ENCODE measurements at places on chromosomes 4 and X.

- DNase-seq: no peak
Measured at GRCh38 chr4:149891426-149891825, 75.8 kb upstream of the IQCM start.

- DNase-seq: no peak
Measured at GRCh38 chr4:2924286-2924685, 38.9 kb downstream of the NOP14 start.

- no peak for DNase-seq
Measured at GRCh38 chr4:107213880-107214279, 177.8 kb upstream of the DKK2 start.

GRCh38 chr4:93201471-93202096 is 627.0 kb upstream of the ATOH1 start:
- DNase-seq: no peak

DNA sequence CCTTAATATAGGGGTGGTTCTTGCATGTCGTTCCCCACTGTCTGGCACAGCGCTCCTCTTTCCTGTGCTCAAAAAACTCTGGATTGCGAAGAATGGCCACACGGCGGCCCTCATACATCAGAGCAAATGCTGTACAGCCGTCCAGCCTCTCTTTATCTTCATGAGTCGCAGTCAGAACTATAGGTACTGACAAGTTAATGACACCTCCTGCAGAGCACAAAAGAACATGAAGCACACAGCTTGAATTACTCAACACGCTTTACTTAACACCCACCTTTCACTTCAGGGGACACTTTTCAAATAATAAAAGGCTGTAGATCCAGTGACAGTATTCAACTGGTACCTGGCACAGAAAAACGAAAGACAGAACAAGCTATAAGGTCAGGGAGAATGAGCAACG is 65.3 kb downstream of the PAPSS1 start:
- DNase-seq: no peak

- DNase-seq: no peak
Measured at GRCh38 chr4:159210975-159211374, 108.1 kb downstream of the RAPGEF2 start.

DNA sequence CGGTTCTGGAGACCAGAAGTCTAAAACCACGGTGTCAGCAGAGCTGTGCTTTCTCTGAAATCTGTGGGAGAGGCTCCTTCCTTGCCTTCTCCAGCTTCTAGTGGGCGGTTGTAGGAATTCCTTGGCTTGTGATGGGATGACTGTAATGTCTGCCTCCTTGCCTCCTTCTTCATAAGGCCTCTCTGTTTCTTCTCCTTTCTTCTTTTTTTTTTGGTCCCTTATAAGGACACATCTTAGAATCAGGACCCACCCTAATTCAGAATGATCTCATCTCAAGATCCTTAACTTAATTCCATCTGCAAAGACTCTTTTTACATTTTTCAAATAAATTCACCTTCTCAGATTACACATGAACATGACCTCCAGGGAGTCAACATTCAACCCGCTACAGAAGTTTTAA is 186.9 kb downstream of the STK32B start:
- DNase-seq: no peak

DNA sequence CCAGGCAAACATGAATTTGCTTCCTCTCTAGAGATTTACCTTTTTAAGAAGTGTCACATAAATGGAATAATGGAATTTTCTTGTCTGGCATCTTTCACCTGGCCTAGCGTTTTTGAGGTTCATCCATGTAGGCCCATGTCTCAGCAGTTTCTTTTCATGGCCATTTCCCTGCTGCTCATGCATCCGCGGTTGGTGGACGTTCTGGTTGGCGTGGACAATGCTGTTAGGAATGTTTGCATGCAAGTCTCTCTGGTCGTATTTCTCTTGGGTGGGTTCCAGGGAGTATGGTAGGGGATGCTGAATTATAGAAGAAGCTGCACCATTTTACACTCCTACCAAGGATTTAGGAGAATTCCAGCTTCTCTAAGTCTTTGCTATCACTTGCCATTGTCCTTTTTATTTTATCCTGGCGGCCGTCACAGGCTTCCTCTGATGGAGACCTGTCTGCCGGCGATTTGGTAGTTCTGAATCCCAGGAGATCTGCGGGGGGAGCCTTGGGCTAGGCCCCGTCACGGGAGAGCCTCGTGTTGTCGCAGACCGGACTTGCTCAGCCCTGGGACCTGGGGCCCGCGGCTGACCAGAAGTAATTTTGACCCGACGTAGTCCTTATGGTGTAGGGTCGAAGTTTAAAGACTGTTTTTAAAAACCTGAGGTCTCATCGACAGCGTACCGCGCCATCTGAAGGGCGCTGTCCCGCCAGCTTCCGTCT is 56.9 kb upstream of the TADA2B start:
- no peak for DNase-seq

- no peak for DNase-seq
Measured at GRCh38 chrX:52934704-52935469, 23.4 kb downstream of the FAM156A start.

DNA sequence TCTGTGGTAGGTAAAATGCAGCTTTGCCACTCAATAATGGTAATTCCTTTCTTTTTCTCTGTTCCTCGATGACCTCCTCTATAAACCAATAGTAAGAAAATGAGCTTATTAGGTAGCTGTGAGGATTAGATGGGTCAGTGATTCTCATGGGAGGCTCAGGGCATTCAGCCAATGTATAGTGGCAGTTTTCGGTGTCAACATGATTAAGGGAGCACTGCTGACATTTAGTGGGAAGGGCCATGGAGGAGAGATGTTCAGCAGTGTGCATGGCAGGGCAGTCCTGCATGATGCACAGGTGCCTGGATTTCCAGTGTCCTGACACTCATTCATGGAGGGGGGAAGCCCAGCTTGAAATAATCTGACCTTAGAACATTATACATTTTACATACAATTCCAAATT is 232.8 kb downstream of the PDGFC start:
- DNase-seq: no peak

GRCh38 chrX:63922221-63922620 is 137.2 kb upstream of the ARHGEF9 start:
- DNase-seq: no peak

DNA sequence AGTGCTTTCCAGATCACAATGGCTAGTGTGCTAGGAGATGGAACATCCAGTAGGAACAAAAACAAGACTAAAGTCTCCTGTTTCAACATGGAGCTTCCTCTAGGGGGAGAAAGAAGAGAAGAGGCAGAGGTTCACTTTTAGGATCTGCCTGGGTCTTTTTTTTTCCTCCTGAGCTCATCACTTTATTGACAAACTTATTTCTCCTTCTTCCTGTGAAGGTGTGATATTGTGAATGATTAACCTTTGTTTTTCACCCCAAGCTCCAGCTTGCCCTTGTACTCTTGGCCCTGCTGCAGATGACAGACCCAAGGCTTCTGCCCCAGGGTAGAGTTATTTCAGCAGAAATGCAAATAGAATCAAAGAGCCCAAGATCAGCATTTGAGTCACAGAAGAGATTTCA is 13.5 kb downstream of the PAGE4 start:
- DNase-seq: no peak

- DNase-seq: no peak
Measured at GRCh38 chr4:156193106-156193505, 239.4 kb upstream of the CTSO start.

DNA sequence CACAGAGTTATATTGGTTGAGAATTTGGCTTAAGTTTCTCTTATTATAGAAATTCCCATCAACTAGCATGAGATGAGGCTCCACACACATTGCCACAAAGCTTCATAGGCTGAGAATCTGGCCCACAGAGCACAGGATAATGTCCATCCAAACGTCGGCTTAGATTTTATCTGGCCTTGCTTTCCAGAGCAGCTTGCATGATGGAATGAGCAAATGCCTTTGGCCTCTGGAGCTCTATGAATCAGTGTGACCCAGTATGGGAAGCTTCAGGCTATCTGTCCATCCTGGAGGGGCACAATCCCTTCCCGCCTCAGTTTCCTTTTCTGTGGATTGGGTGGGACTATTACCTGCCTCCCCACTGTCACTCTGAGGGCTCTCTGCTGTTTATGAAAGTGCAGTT is 131.5 kb upstream of the NDP start:
- DNase-seq: no peak

GRCh38 chr4:2044119-2044485 is 15.0 kb upstream of the NAT8L start:
- no peak for DNase-seq

DNA sequence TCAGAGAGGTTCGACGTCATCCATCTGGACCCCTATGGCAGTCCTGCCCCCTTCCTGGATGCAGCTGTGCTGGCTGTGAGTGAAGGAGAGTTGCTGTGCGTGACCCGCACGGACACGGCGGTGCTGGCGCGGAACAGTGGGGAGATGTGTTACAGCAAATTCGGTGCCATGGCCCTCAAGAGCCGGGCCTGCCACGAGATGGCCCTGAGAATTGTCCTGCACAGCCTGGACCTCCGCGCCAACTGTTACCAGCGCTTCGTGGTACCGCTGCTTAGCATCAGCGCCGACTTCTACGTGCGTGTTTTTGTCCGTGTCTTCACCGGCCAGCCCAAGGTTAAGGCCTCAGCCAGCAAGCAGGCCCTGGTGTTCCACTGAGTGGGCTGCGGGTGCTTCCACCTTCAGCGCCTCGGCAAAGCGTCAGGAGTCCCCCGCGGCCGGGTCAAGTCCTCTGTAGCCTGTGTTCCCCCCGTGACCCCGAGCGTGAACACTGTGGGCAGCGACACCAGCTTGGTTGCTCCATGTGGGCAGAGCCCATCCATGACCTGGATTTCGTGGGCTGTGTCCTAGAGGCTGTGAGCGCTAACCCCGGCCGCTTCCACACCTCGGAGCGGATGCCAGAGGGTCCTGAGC is 186.7 kb upstream of the SLITRK2 start:
- DNase-seq: no peak

GRCh38 chr4:111405989-111406388 is 739.3 kb upstream of the FAM241A start:
- no peak for DNase-seq

DNA sequence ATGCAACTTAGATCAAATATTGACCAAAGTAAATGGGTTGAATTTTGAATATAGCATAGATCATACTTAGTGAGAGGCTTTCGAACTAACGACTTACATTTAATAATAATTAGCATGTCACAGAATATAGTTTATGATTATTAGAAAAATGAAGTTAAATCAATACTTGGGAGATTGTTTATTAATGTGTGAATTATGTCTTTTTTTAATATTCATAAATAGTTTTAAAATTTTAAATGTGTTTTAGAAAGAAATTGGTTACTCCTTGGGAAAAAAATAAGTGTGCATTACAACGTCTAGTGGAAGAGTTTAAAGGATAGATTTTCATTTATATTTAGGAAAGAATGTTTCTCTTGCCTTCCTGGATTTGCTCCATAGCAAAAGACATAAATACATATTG is 7.3 kb downstream of the FGA start:
- no peak for DNase-seq

Measured in kidney epithelial cell (primary cell).